Left lung (tissue), 14 donors: ENCODE measurements at places on chromosomes 11 and 22.

DNA sequence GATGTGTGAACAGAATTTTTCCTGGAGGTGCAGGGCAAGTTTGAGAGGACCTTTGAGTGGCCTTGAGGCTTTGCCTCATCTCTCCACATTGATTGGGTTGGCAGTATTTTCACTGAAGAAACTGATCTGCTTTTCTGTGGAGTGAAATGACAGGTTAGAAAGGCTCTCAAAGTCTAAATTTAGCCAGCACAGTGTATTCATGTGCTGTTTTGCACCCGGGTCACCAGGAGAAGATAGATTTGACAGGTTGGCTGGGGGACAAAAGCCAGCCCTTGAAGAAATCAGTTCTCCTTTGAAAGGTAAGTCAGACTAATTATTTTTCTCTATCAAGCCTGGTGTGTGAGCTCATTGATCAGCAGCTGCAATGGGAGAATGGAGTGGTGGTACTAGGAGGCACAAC, 152.9 kb downstream of the DBX1 start:
- DNase-seq, result no peak

GRCh38 chr11:102912482-102912830, 37.7 kb upstream of the MMP12 start:
- no peak for DNase-seq

DNA sequence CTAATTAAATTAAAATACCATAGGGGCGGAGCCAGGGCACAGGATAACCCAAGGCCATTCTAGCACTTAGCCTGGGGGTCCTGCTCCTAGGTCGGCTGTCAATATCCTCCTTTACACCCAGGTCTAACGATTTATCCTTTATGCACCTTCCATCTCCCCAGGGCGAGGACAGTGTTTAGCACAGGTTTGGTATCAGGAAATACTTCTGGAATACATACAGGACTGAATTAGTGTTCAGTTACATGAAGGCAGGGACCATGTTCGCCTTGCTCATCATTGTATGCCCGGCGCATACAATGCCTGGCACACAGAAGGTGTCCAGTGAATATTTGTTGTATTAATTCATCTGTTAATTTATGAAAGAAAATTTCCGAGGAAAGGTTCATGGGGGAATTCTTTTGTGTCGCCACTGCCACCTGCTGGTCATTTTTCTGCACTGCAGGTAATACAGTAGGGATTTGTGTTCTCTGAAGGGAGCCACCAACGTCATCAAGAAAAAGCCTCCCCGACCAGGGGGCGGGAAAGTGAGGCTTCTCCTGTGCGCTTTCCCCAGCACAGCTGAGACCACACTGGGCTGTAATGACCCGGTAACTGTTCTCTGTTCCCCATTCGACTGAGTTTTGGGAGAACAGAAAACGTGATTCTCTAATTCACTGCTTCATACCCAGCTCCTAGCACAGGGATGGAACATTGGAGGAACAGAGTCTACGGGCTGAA, 68.7 kb upstream of the ASPHD2 start:
- no peak for DNase-seq

- DNase-seq, result no peak
These were observed 12.7 kb downstream of the TRMU start for GRCh38 chr22:46348099-46348695.
